ENCODE measurements at places on chromosomes 11 and 22.

GRCh38 chr22:40387746-40388145 lies 17.4 kb downstream of the SGSM3 start:
- no peak for DNase-seq

DNA sequence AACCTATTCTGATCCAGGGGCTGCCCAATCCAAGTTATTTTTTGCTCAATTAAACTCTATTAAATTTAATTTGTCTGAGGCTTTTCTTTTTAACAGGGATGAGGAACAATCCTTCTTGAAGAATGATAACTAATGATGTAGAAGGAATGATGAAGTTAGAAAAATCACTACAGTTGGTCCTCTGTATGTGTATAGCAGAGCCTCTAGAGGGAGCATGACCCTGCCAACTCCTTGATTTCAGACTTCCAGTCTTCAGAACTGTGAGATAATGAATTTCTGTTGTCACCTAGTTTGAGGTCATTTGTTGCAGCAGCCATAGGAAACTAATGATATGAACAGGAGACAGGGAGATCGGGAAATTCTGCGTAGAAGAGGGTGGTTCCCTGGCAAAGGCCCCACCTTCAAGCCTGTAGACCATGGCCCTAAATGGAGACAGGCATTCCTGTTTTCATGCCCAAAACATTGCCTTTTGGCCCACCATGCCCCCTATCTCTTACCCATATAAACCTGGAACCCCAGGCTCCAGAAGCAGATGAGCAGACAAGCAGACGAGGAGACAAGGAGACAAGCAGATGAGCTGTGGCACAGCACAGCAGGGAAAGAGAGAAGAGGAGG lies 7.7 kb upstream of the QSER1 start:
- DNase-seq, result no peak

- DNase-seq, result no peak
These were observed 117.5 kb downstream of the TRPC6 start for GRCh38 chr11:101466352-101466751.

DNA sequence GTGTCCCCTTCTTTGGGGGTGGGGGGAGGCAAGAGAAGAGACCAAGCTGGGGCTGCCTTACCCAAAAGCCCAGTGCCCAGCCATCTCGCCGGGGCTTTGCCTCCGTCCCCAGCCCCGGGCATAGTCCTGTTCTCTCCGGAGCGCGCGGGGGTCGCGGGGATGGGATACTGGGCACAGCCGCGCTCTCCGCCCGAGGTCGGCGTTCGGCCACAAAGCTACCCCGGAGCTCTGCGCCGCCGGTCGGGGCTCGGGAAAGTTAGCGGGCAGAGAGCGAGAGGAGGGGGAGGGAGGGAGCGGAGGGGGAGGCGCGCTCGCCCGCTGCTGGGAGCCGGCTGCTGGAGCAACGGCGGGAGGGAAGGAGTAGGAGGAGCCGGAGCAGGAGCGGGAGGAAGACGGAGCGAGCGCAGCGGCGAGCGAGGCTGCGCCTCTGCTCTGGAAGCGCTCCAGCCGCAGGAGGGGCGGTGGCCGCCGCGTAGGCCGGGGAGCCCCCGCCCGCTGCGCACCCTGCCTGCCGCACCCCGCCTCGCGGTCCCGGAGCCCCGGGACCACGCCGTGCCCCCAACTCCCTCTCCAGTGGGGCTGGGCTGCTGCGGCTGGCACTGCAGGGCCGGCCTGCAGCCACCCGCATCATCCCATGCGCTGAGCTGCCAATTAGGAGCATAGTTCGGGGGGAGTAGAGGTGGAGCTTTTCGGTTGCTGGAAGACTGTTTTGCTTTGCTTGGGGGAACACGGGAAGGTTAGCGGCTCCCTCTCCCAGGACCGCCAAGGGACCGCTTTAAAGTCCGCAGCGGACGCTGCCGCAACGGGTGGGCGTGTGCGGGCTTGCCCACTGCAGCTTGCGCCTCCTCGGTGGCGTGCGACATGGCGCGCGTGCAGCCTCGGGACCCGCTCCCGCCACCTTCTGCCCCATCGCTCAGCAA lies at the start of gene SCN4B:
SCN4B (minus strand) TSS at position 272 of the 920 bp plus-strand sequence; CDS start at position 122, 150 bp downstream.
- DNase-seq, result peak; percentile 89

DNA sequence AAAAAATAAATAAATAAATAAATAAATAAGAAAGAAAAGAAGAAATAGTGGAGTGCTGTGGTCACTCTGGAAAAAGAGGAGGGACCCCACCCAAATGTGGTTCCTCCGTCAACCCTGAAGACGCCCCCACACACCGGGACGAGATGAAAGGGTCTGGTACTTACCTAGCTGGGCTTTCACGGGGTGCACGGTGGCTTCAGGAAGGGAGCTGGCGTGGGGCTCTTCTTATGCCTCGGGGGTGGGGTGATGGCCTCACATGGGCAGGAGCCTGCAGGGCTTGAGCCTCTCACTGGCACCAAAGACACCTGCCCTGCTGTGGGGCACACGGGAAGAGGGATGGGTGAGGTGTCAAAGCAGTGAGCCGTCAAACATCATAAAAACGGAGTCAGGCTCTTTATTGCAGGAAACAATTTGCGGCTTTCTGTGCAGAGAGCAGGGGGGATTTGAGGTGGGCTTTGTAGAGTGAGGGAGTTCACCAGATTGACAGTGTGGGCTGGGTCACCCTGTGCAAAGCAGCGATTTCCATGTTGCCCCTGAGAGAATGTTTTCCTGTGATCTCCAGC lies 28.0 kb upstream of the KRTAP5-6 start:
- no peak for DNase-seq

DNA sequence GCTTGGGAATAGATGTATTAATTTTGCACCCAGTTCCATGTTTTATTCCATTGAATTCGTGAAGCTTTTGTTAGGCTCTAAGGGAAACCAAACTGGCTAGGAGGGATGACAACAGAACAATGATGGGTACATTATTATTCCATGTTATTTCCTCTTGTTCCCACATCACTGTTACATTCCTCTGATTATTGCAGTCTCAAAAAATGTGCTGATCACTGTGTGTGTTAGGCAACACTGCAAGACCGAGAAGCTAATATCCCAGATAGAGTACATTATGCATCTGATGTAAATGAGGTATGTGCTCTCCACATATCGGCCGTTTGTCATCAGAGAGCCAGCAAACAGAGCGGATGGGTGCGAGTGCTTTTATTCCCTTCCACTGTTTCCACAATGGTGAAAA lies 327.9 kb downstream of the SOX6 start:
- no peak for DNase-seq

DNA sequence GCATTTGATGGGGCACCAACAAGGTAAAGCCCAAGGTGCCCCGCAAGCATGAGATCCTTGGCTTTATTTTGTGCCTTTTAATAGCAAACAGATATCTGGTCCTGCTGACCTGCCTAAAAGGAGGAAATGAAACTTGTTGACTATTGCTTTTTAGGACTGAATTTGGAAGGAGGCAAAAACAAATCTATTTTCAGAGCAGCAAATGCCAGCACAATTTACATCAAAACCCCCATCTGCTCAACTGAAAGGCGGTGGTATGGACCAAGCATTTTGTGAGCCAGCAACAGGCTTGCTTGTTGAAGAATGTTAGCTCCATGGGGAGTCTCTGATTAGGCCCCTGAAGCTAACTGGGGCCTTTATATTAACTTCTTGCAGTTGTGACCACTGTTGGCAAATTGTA lies 192.6 kb upstream of the E2F8 start:
- DNase-seq, result no peak

GRCh38 chr11:35088676-35089075 lies 50.3 kb upstream of the CD44 start:
- DNase-seq, result no peak

GRCh38 chr11:124812876-124813275 lies 12.7 kb upstream of the MSANTD2 start:
- DNase-seq, result peak; percentile 3

GRCh38 chr11:124085997-124086846 lies 29.0 kb upstream of the VWA5A start:
- DNase-seq, result peak; percentile 72

GRCh38 chr22:46044621-46045458 lies 67.9 kb upstream of the WNT7B start:
- DNase-seq, result no peak

DNA sequence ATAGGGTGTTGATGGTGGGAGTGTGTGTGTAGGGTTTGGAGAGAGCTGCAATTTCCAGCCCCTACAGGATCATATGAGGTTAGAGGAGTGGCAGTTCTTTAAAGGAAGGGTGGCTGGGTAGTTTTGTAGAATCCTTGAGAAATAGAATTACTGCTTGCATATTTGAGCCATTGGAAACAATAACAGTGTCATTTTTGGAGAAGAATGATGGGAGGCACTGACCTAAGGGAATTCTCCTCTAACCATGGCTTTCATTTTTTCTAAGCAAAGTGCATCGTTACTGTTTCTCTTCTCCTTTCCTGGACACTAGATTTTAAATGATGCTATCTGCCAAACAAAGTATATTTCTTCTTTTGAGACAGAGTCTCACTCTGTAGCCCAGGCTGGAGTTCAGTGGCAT lies 66.9 kb upstream of the RRM1 start:
- no peak for DNase-seq

GRCh38 chr22:49979587-49980264 lies 19.2 kb downstream of the PIM3 start:
- no peak for DNase-seq

- DNase-seq, result no peak
These were observed 119.3 kb downstream of the OSBP2 start for GRCh38 chr22:30813936-30814335.

- DNase-seq, result no peak
These were observed 199.8 kb downstream of the MIAT start for GRCh38 chr22:26857169-26857568.

GRCh38 chr22:25090225-25090890 lies 109.3 kb upstream of the CRYBB3 start:
- no peak for DNase-seq

- peak; percentile 59 for DNase-seq
These were observed 14.6 kb downstream of the MMP13 start for GRCh38 chr11:102940714-102941588.

DNA sequence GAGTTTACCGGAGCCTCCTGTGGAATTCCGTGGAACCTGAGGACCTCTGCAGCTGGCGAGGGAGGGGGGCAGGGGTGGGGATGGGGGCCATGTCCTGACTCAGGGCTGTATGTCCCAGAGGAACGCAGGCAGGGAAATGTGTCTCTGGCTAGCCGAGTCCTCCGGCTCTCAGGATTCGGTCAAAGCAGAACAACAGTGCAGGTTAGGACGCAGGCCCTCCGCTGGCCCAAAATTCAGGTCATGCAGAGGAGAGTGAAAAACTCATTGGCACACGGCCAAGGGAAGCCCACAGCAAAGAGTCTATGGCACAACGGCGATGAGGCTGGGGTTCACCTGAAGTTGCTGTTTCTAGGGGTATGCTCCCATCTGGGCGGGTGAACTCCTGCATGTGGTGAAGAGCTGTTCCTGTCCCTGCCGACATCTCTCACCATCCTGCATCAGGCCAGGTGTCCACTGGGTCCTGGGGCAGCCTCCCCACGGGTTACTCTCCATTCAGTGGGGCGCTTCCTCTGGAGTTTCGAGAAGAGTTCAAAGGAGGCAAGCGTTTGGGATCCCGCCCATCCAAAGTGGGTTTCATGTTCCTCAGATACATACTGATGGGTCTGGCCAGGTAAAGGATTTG lies 1055.3 kb downstream of the BRD1 start:
- no peak for DNase-seq

DNA sequence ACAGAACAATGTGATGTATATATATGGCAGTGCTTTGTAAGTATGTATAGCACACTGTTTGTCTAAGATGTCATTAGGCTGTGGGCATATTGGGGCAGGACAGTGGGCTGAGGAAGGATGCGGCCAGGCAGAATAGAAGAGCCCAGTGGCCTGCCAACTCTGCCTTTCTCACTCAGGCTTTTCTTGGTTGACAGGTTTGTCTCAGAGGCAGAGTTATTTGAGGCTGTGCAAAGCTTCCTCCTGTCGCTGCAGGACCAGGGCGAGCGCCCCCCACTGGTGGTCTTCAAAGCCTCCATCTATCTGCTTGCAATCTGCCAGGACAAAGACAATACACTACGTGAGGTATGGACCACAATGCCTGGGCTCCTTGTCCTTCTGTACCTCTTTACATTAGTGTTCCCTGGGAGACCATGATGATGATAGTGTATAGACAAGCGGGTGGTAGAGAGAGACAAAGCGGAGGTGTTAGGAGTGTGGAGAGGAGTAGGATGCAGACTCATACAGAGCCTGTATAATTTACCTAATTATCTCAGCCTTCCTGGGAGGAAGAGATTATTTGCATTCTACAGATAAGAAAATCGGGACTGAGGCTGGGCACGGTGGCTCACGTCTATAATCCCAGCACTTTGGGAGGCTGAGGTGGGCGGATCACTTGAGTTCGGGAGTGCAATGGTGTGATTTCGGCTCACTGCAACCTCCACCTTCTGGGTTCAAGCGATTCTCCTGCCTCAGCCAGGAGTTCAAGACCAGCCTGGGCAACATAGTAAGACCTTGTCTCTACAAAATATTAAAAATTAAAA lies 37.3 kb upstream of the CCDC134 start:
- DNase-seq, result peak; percentile 92

- DNase-seq, result peak; percentile 84
These were observed 320.3 kb upstream of the ZC3H12C start for GRCh38 chr11:109772892-109773291.

DNA sequence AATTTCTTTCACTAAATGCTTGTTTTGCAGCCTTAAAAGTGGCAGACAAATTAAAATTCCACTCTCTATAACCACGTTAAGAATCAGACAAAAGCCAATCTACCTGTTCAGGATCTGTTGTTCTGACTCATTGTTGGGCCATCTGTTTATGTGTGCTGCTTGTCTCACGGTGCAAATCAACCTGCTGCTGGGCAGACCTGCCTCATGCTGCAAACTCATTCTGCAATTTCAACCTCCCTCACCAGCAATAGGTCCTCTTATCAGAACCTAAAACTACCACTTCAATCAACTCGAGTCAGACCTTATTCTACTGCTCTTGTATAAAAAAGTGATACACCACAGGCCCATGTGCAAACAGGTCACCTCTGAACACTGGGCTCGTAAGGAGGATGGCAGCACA lies 75.1 kb downstream of the LARGE2 start:
- no peak for DNase-seq

GRCh38 chr11:133366147-133366546 lies 166.2 kb downstream of the OPCML start:
- DNase-seq, result no peak

DNA sequence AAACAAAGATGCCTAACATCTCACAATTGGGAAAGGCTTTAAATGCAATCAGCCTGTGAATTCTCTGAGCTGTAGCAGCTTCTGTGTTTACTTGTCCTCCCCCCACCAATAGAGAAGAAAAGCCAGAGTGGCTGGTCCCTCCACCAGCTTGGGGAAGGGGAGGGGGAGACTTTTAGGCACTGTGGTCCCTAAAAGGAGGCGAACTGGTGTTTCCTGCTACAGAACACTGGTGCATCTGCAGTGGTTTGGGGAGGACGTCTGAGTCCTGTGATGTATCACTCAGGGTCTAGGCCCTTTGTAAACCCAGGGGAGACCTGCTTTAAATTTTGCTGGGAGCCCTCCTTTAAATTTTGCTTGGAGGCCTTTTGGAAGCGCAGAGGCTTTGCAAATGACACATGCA lies 16.9 kb downstream of the TNRC6B start:
- no peak for DNase-seq

All from NCI-H1105 treated with DMSO at 0.1 percent for 48 hours (cell line).